Stimulated activated CD4-positive, alpha-beta T cell treated with anti-CD3 and anti-CD28 coated beads, Interleukin-2, amount 100 ng/mL, for 24 hours (primary cell): ENCODE measurements at places on chromosomes 1 and 21.

DNA sequence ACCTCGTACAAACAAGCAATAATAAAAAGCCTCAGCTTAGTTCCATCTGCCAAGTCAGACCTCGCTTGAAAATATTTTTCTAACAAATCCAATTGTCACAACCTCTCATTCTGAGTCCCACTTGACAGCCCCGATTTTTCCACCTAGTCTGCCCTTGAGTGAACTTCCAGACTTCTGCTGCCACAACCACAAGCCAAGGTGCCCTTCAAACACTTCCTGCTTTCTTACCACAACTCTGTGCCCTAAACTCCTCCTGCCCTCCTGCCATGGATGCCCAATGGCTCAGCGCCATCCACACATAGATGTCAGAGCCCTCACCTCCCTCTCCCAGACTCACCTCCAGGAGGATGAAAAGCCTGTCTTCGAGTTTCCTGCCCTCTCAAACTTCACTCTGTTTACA lies 3.9 kb downstream of the TMPRSS2 start:
- no peak for DNase-seq

DNA sequence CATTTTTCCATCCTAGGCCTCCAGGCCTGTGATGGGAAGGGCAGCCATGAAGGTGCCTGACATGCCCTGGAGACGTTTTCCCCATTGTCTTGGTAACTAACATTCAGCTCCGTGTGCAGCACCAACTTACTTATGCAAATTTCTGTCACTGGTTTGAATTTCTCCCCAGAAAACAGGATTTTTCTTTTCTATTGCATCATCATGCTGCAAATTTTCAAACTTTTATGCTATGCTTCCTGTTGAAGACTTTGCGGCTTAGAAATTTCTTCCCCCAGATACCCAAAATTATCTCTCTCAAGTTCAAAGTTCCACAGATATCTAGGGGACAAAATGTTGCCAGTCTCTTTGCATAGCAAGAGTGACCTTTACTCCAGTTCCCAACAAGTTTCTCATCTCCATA lies 25.2 kb upstream of the SELE start:
- DNase-seq = no peak

- DNase-seq = no peak
Measured at GRCh38 chr1:102852613-102853012, 255.7 kb downstream of the COL11A1 start.

GRCh38 chr1:173415490-173415889 lies 61.6 kb upstream of the PRDX6 start:
- no peak for DNase-seq

DNA sequence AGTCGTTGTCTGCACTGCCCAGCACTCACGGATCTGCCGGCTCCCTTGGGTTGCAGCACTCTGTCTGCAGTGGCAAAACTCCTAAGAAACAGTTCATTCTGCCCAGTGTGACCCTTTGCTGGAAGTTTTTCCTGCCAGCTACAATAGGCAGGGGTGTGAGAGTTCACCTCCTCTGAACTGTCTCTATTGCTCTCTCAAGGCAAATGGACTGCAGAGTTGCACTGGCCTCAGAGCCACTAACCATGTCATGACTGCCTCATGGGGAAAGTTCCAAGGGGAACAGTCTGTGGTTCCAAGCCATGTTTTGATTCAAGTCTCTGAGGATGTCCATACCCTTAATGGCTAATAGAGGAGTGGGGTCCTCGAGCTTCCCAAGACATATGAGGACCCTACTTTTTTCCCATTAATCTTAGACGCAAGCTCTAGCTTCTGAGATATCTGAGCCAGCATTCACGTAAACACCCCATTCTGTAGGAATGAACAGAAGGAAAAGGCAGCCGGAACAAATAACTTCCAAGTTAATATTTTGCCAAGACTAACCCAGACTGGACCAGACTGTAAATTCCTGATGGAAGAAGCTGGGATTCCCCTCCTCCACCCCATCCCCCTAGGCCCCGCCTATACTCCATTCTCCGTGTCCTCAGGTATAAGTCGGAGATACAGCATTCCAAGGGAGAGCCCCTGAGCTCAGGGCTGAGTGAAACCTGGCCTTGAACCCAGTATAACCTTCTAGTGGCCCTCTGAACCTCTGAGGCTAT lies 93.8 kb upstream of the AKT3 start:
- no peak for DNase-seq

DNA sequence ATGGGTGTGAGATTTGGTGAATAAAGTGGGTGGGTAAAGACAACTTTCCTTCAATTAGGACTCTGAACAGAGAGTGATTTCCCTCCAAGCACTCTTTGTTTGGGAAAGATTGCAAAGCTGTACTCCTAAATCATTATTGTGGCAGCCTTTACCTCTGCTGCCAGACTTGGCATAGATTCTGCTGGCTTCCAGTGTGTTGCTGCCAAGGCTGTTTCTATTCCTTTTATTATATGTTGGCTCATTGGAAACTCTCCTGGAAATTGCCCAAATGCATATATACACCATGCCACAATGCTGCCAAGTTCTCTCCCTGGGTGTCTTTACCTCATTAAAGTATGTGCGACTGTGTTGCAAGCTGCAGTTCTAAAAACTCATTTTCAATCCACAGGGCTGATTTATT lies 668.0 kb downstream of the MRPL39 start:
- DNase-seq = no peak

DNA sequence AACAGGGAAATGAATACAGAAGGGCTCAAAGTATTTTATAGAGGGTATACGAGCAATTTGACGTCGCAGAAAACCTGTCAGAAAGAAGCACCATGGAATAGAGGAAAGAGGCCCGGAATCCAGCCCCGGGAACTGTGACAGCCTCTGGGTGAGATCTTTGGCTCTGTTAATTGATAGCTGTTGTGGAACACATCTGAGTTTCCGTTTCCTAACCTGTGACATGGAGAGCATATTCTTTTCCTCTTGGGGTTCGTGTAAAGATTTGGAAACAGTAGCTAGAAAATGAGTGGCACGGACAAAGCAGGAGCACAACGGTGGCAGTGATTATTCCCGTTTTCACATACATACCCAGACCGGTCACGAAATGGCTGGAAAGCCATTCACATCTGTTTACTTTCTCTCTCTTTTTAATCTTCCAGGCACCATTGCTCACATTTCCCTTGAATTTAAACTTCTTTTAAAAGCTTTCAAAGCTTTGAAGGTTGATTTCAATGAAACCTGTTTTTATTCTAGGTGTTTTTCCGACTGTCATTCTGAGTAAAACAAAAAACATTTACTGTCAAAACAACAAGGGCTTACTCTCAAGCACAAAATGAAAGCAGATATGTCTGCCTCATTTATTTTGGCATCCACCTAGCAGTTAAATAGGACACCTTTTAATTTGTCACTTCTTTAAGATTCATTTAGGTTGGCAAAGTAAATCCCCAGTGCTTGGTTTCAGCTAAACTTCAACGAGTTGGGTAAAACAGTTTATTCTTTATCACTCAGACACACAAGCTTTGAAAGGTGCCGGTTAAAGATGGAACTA lies 26.7 kb upstream of the C8B start:
- no peak for DNase-seq

GRCh38 chr1:220356981-220357850 lies 85.0 kb upstream of the RAB3GAP2 start:
- DNase-seq = no peak

DNA sequence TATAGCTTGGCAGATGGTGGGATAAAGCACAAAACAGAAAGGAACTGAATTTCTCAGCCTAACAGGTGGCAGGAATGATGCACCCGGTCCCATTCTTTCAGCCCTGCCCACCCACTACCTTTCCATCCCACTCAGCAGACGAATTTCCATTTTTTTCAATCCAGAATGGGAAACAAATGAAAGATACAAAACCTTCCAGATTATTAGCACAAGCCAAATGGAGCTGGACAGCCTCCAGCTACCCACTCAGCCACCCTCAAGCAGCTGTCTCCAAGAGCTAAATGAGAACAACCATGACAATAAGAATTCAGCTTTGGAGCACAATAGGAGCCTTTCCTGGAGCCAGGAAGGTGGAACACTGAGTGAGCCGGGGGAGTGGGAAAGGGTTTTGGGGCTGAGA lies 96.3 kb upstream of the ST6GALNAC5 start:
- no peak for DNase-seq

- DNase-seq = no peak
Measured at GRCh38 chr1:23463286-23463685, 20.7 kb downstream of the ASAP3 start.

DNA sequence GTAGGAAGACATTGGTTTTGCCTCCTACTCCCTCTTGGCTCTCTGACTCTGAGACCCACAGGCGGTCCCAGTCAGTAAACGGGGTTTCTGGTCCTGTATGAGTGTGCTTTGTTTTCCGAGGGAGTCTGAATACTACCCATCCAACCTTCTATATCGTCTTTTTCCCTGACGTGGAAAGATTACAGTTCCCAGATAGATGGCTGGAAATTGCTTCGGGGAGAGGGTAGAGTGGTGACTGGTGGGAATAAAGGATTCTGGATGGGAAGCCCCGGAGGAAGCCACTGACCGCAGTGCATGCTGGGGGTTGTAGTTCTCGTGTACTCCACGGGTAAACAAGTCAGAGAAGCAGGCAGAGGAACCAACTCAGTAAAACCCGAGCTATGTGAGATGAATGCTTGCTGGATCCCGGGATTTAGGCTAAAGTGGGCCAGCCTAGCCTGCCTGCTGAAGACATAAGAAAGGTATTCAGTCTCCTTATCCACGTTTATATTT lies 66.2 kb upstream of the IRF2BP2 start:
- peak; percentile 62 for DNase-seq

DNA sequence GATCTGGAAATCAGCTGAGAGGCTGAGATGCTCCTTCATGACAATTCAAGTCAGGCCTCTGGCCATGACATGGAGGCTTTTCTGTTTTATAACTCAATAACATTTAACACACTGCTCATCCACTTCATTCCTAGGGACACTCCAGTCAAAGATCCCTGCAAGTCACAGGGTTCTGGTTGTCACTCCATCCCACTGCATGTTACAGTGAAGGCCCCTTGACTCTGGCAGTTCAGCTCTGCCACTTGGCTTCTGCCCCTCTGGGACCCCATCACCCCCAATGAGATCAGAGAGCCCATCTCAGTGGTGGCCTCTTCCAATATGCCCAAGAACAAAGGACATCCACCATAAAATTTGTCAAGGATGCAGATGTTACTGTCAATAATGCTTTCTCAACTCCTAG lies 10.0 kb upstream of the FAM110D start:
- DNase-seq = no peak

GRCh38 chr1:202638019-202638700 lies 72.1 kb downstream of the SYT2 start:
- no peak for DNase-seq

- DNase-seq = no peak
Measured at GRCh38 chr21:17455451-17455850, 57.4 kb upstream of the CXADR start.

- DNase-seq = no peak
Measured at GRCh38 chr1:236269439-236269838, 12.3 kb downstream of the ERO1B start.

DNA sequence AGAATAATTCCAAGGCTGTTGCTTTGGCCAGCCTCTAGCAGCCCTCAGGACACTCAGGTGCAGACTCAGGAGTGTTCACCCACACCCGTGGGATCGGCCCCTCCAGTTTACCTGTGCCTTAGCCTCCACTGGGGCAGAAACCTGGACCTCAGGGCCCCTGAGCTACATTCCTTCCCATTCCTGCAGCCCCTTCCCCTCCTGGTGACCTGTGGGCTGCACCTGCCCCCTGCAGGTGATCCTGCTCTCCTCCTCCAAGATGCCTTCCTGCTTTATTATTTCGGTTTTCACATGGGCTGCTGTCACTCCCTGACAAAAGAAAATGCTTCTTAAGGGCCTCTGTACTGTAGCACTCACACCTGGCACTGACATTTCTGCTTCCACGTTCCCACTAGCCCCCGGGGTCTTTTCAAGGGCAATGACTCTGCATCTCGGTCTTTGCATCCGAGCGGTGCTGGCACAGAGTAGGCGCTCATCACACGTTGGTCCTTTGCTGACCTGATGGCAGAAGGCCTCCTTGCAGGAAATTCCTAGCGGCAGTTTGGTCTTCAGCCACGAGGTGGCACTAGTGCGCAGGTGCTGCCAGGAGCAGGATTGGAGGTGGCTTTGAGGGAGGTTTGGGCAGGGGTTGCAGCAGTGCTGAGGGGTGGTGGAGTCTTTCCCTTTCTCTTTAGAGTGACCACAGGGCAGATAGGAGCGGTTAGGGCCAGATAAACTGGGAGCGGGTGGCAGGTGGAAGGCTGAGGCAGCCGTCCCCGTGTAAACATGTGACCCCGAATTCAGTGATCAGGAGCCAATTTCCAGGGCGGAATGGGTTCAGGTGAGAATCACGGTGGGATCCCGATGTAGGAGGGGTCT lies 25.3 kb upstream of the ETV3 start:
- peak; percentile 88 for DNase-seq

DNA sequence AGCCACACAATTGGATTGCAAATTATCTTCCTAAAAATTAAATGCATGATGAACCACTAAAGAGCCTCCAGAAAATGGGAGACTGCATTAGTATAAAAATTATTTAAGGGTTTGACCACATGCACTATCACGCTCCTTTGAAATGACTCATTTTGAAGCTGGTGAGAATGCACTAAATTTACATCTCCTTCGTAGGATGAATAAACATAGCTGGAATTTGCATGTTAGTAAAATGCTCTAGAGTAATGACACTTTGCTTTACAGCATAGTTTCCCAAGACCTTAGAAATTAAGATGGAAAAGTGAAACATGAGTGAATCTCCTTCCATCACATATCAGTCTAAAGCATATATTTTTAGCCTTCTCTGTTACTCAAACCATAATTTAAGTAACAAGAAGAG lies 2.4 kb downstream of the PLPPR4 start:
- DNase-seq = no peak

DNA sequence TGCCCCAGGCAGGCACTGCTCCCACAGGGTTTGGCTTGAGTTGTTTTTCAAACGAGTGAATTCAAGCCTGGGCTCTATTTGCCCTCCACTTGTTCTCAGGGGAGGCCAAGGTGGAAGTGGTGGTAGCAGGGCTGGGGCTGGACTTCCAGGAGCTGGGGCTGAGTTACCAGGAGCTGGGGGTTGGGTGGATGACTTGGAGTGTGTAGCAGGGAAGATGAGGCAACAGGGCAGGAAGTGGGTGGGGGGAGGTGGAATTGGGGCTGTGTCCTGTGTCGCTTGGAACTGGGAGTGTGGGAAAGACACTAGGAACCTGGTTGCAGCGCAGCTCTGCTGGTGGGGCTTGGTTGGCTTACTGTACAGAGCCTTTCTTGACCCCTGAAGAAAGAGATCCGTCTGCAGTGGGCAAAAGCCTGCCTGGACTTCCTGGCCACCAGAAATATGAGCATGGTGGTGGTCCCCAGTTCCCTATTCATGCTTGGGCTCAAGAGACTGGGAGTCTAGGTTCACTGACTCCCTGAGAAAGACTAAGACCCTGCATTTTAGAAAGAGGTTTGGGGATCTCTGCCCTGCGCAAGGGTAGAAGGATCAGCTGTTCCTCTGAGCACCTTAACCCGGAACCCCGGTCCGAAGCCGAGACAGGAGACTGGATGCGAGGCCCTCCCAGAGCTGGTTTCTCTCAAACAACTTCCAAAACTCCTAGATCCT lies 3.1 kb downstream of the TFAP2E start:
- no peak for DNase-seq

DNA sequence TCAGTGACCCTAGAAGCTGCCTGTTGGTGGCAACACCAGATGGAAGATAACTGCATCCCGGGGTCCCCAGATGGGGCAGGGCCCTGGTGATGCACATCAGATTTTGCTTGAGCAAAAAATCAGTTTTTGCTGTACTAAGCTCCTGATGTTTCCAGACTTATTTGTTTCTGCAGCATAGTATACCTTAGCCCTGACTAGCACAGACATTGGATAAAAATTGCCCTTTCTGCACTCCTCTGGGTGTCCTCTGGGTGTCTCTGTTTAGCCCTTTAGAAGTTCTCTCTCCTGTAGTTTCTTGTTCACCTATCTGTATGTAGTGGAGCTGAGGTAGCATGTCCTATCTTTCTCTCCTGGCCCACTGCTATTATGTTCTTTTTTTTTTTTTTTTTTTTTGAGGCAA lies 30.3 kb upstream of the PLA2G2C start:
- DNase-seq = no peak
